ENCODE measurements at places on chromosomes 13 and 19. TPM values are rescaled to one million over a fixed set of nuclear protein-coding genes. Genes with fewer than 3 reads are reported as not detected.

Gene PRMT1
- total RNA-seq: 41.0 TPM

DNA sequence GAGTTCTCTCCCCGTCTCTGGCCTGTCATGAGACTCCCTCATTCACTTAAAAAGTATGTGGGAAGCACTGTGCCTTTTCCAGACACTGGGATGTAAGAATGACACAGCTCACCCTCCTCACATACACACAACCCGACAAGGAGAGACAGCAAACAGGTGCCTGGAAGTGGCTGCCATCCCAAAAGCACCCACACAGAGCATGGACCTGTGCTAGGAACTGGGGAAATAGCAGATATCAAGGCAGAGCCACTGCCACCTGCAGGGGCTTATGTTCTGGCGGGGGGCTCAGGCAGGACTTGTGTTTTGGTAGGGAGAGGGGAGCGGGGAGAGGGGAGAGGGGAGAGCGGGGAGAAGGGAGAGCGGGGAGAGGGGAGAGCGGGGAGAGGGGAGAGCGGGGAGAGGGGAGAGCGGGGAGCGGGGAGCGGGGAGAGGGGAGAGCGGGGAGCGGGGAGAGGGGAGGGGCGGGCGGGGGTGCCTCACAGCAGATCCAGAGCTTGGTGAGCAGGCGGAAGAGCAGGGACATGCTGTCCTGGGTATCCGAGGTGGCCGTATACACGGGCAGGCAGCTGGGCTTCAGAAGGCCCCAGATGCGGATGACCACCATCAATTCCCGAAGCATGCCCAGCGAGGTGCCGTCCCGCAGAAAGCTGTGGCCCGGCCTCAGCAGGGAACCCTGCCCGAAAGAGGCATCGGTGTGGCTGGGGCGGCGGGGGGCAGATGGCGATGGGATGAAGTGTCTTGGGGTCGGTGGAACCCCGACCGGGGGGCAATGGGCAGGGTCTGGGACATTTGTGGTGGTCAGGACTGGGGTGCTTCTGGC, 12.2 kb downstream of the CFD start:
- peak; percentile 60 for DNase-seq

Gene CLDN10
- 174 TPM for total RNA-seq

Gene FFAR3
- total RNA-seq: 0.12 TPM

Gene CGB5
- not detected for total RNA-seq

Gene PCSK4
- total RNA-seq: 1.6 TPM

DNA sequence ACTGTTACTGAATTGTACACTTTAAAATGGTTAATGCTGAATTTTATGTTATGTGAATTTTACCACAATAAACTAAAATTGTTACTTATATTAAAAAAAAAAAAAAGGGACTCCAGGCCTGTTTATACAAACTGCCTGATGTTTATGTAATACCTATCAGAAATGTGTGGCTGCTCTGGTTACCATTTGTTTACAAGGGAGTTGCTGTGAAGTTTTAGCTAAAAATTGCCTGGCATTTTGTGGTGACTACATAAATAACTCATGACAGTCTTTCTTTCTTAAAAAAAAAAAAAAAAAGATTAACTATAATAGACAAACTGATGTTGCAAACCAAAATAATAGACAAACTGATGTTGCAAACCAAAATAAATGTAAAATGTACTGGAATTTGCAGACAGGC, 71.8 kb downstream of the CDADC1 start:
- no peak for DNase-seq

DNA sequence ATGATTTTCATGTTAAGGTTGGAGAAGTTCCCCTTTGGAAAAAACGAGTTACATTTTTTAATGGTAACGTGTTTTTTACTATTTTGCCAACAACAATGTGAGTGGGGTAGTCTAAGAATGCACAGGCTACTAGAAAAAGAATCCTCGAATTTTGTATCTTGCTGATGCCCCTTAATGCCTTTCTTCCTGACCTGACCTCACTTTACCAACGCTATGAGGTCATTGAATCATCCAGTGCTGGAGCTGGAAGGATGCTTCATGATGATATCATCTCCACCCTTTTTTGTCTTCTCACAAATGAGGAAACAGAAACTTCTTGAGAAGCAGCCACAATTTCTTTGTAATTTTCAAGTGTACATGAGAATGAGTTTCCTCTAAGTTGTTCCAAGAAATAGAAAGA, 8.2 kb upstream of the UBL3 start:
- no peak for DNase-seq

GRCh38 chr13:75907044-75907443, 270.9 kb downstream of the LMO7 start:
- DNase-seq: no peak

Gene NANOS3
- total RNA-seq: 0.79 TPM
